ENCODE measurements at places on chromosomes 3 and 15. TPM values are rescaled to one million over a fixed set of nuclear protein-coding genes. Genes with fewer than 3 reads are reported as not detected.

Gene AHSG
- not detected for total RNA-seq

Gene SPESP1
- 0.56 TPM for total RNA-seq

Gene TOMM70
- total RNA-seq = 45.8 TPM

Gene ACTC1
- not detected for total RNA-seq

Gene SCN5A
- not detected for total RNA-seq
